GM19239 (cell line): ENCODE measurements at places on chromosomes 1 and 21.

DNA sequence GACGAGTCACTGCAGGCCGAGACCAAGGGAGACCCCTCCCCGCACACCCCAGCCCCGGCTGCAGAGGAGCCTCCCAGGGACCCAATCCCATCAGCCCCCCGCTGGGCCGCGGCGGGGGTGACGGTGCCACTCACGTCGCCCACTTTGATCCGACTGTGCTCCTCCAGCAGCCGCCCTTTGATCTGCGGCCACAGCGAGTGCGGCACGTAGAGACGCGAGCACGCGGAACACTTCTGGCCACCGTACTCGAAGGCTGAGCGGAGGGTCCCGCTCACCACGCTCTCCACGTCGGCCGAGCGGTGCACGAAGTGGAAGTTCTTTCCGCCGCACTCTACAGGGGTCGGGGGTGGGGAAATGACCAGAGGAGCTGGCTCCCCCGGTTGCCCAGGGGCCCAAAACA lies 17.8 kb upstream of the TAS1R2 start:
- no peak for DNase-seq

DNA sequence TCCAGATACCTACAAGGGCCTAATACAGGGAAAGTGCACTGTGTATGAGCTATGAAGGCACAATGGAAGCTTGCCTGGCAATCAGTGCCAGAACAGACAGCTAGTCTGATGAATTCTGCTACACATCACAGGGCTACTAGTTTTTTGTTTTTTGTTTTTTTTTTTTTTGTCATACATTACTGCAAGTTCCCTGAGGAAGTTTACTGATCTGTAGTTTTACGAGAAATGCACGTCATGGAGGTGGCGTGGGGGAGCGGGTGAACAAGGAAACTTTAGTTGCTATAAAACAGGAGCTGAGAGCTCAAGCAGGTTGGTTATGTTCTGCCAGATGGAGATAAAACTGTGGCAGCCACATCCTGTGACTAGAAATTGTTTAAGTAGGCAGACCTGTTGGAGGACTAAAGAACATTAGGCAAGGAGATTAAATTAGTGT lies 17.7 kb downstream of the PTPRC start:
- no peak for DNase-seq

GRCh38 chr1:100931716-100932115 lies 35.8 kb downstream of the SLC30A7 start:
- DNase-seq: no peak

GRCh38 chr21:46268371-46268770 lies 17.0 kb downstream of the MCM3AP start:
- DNase-seq: no peak

GRCh38 chr1:241464985-241465384 lies 54.6 kb downstream of the FH start:
- DNase-seq: no peak

DNA sequence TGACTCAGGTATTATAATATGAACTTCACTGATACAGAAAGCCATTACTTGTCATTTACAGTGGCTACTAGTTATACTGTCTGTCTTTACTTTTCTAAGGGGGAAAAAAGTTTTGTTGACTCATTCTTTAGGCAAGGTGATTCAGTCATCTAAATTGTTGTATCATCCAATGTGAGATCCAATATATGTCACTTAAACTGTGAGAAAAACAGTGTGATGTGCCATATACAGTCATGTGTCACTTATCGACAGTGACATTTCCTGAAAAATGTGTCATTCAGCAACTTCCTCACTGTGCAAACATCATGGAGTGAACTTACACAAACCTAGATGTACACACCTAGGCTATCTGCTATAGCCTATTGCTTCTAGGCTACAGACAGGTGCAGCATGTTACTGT lies 57.6 kb downstream of the KCNK2 start:
- no peak for DNase-seq

DNA sequence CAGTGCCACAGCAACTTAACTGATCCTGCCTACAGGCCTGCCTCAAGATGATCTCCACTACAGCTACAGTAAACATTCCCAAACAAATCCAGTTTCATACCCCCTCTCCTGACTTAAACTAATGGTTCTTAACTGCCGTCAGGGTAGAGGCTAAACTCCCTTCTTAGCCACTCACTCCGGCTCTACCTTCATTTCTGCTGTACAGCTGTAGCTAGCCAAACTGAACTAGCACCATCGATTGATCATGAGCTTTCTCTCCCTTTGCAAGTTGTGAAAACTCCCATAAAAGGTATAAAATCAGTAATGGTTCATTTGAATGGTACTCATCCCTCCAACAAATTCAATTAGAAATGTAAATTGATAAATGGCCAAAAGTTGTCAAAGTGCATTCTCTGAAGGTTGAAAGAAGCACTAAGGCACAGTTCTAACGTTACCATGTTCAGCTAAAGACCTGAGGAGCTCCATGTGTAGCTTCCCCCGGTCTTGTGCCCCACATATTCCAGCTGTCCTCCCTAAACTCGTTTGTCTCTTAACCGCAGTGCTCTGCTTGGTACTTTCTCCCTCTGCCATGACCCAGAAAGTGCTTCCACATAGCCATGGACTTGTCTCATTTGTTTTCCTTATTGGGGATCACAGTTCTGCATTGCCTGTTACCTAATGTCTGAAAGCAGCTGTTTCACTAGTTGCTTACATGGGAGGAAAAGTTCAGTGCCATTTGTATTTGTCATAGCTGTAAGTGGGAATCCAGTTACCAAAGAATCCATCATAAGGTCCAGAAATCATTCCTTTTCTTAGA lies 49.8 kb downstream of the DHX9 start:
- DNase-seq: no peak

DNA sequence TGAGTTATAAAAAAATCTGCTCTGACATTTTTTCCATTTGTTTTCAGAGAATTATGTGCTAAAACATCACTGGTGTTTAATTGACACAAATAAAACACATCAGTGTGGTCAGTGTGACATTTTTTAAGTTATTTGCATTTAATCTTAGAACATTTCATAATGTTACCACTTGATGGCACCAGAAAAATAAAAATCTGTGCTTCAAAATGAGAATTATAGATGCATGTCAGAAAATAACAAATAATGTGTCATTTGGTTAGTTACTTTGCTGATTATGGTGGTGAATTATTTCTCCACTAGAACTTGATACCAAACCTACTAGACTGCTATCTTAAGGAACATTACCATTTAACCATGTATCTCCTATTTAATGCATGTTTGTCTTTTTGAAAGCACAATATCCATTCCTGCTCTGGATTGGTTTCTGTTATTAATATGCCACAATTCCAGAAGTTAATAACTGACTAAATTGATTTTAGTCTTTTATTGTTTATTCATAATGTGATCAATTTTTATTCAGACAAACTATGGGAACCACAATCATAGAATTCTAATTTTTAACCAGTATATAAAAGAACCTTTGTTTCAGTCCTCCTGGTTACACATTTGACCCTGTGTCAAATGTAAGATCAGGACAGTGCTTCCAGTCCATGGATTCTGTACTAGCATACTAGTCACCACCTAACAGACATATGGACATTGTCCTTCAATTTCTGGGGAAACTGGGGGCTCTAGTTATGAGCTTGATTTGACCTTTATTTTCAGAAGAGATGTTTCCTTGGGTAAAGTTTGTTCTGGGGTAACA lies 81.0 kb downstream of the RPS6KC1 start:
- DNase-seq: no peak

DNA sequence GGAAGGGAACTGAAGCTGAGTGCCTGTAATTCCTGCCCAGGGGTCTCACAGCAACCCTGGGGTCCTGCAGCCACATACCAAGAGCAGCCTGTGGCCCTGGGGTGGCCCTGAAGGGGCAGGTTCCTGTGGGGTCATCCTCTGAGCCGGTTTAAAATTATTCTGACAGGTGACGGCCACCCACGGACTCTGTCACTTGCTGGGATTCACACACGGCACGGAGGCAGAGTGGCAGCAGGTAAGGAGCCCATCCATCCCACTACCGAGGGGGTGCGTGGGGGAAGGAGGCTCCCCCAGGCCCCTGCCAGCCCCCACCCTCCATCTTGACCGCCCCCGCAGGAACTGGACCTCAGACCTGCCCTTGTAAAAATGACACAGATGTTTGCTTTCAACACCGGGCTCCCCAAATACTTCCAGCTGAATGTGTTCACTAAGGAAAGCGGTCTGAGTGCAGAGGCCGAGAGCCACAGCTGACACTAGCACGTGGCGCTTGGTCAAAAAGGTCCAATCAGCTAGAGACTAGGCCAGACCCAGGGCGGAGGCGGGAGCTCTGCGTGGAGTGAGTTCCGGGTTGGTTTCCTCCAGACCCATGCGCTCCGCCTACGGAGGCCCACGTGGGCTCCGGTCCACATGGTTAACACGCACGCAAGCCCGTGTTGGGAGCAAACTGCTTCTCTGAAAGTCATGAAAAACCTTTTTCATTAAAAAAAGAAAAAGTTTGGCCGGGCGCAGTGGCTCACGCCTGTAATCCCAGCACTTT lies 10.0 kb downstream of the YBEY start:
- DNase-seq: no peak

DNA sequence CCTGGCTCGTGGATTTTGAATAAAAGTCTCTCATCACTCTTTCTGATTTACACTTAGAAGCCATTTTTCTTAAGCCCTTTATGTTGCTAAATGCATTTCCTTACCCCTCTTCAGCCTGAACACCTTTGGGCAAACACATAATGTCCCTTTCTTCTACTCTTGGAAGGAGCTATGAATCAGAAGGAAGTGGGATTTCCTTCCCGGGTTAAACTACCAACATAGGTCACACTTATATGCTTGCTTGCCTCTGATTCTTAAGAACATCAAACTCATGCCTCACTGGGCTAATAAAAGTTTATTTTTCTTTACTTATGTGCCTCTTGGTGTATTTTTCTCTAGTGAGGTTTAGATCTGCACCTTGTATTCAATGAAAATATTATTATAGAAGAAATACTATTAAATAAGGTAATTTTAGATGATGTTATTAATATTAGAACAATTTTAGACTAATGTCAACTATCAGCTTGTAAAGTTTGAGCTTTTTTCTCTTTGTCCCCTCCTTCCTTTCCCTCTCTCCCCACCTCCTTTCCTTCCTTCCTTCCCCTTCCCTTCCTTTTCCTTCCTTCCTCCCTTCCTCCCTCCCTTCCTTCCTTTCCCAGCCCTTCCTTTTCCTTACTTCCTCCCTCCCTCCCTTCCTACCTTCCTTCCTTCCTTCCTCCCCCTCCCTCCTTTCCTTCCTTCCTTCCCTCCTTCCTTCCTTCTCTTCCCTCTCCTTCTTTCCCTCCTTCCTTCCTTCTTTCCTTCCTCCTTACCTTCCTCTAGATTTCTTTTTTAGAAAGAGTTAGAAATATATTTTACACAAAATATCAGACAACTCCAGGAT lies 66.5 kb upstream of the KCNJ6 start:
- no peak for DNase-seq

DNA sequence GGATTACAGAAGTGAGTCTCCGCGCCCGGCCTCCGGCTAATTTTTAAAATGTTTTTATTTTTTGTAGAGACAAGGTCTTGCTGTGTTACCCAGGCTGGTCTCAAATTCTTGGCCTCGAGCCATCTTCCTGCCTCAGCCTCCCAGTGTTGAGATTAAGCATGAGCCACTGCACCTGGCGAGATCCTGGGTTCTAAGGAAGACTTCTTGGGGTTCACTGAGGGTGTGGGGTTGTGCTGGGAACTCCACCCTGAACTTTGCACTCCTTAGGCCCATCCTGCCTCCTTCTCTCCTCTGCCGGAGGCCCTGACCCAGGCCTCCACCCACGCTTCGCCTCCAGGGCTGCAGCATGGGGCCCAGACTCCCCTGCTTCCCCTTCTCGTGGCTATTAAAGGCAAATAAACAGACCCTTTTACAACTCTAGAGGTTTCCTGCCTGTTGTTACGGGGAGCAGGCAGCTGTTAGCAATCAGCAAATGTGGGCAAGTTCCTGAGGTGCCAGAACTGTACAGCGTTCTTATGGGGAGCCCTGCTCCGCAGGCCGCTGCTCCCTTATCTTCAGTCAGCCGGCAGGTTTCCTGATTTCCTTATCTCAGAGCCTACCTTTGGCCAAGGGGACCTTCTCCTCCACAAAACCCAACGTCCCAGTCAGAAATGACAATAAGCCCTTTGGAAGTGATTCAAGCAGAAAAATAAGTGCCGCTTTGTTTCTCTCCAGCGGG lies 41.0 kb upstream of the LIN9 start:
- no peak for DNase-seq

DNA sequence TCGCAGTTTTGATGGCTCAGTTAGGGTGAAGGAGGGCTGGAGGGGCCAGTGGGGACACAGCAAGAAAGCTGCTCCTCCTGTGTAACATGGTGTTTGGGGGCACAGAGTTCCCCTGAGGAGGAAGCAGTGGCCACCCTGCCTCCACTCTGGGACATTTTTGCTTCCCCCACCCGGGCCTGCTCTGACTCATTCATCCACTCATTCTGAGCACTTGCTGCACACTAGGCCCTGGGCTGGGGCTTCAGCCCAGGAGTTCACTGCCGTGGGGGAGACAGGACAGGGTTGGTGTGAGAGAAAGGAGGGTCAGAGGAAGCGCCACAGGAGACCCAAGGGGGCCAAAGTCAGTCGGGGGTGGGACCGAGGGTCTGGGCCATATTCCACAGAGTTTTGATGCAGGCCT lies 41.4 kb upstream of the ACOT11 start:
- no peak for DNase-seq

GRCh38 chr21:45827302-45827692 lies 154.3 kb upstream of the COL6A1 start:
- no peak for DNase-seq

- no peak for DNase-seq
Observed at GRCh38 chr1:153679337-153680119, 1.0 kb downstream of the NPR1 start.

DNA sequence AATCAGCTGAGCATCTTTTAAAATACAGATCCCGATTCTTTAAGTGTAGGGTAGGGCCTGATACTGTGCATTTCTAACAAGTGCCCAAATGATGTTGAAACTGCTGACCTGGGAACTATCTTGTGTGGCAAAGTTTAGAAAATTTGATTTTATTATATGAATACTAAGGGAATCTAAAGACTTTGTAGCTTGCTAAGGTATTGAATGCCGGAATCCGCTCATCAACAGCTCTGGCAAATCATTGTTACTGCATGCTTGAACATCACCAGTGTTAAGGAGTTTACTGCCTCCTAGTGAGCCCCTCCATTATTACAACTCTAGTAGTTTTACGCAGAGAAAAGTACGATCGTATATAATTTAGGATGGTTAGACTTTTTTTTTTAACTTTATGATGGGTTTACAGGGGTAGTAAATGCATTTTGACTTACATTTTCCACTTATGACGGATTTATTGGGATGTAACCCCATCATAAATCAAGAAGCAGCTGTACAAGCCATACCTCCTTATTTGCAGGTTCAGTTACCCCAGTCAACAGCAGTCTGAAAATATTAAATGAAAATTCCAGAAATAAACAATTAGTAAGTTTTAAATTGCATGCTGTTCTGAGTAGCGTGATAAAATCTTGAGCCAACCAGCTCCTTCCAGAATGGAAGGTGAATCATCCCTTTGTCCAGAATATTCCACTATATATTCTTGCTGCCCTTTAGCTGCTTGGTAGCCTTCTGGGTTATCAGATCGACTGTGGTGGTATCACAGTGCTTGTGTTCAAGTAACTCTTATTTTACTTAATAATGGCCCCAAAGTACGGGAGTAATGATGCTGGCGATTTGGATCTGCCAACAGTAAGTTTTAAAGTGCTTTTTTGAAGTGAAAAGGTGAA lies 892 bp downstream of the TYW3 start:
- peak; percentile 9 for DNase-seq

GRCh38 chr1:26434161-26434752 lies 2.1 kb downstream of the DHDDS start:
- DNase-seq: no peak
